T-helper 2 cell (primary cell): ENCODE measurements at places on chromosomes 7 and 10.

DNA sequence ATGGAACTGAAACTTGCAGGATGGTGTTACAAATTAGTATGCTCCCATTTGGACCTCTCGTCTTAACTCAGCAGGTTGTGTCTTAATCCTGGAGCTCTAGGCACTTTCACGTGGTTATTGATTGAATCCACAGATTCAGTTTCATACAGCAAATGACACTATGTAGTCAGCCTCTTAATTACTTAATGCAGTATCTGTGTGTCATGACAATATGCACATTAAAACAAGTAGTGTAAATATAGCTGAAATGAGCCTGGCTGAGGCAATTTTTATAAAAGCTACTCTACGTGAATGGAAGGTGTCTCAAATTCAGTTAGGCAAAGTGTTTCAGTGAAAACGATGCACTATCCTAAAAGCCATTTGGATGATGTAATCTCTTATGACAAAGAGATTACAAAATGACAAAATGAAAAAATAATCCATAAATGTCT, 86.8 kb downstream of the CD36 start:
- DNase-seq, result no peak

DNA sequence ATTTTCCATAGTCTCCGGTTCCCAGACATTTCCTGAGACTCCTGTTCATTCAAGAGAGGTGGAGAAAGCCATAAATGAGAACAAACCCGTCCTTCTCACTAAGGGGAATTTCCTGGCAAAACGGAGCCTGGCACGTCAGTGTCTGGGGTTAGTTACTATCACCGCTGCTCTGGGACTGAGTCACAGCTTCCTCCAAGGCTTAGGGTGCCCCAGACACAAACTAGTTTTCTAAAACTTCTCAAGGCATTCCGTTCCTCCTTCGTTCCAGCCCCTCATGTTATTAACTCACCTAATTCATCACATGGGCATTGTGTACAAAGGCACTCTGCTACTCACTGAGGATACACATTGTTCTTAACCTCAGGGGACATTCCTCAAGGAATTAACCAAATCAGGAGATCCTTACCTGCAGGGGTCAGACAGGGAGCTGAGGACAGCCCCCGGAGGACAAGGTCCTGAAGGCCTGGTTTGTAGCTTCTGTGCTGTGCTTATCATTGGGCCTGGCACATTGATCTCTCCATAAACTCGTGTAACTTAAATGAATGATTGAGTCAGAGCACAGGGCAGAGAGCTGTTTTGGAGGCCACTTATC, 103.0 kb upstream of the KLF6 start:
- peak; percentile 45 for DNase-seq

- no peak for DNase-seq
Measured at GRCh38 chr7:48337012-48337621, 165.9 kb downstream of the ABCA13 start.

DNA sequence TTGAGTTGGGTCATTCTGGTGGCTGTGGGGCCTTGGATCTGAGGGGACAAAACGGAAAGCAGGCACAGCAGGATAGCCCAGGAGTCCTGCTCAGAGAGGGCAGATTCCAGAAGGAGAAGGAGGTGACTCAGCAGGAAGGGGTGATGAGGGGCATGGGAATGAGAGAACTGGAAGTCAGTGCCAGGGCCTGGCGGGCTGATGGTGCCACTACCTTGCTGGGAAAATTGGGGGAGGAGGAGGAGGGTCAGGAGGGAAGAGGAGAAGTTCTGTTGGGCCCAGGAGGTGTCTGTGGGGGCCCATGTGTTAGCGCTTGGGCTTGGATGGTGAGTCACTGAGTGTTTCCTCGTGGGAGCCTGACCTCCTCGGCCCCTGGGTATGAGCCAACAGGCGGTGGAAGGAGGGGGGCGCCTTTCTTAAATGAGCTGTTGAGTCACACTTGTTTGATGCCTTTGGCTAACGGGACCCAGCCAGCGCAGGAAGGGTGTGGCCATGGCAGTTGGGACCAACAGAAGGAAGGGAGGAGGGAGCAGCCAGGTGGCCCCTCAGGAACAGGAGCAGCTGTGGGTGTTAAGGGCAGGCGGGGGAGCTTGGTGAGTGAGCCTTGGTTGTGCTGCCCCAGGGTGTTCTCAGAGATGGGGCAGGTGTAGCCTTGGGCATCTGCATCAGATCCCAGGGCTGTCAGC, 130.0 kb upstream of the BTBD16 start:
- DNase-seq, result no peak

DNA sequence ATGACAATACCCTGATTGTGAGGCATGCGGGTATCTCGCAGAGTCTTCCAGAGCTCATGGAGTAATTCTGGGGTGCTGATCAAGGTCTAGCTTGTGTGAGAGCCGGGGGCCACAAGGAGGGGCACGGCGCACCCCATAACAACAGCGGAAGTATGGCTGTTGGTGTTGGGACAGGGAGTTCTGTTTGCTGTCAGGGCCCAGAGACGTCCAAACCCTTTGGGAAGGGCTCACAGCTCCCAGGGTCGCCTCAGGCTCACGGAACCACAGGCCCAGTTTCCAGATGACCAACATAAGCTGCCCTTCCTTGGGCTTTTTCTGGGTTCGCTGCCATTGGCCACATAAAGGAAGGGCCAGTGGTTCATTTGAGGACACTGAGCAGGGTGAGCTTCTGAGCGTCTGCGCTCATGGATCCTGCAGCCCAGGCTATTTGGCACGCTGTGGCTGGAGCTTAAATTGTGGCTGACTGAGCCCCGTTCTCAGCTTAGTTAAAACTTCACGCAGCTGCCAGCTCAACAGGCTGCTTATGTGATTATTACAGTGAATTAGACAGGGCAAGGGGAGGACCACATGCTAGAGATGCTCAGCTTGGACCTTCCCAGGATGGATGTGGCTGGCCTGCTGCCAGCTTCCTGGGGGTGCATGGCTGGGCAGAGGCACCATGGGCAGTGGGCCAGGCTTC, 92.3 kb downstream of the DNAJB6 start:
- DNase-seq, result no peak

GRCh38 chr7:19442016-19442785, 266.6 kb downstream of the POLR1F start:
- DNase-seq, result no peak

DNA sequence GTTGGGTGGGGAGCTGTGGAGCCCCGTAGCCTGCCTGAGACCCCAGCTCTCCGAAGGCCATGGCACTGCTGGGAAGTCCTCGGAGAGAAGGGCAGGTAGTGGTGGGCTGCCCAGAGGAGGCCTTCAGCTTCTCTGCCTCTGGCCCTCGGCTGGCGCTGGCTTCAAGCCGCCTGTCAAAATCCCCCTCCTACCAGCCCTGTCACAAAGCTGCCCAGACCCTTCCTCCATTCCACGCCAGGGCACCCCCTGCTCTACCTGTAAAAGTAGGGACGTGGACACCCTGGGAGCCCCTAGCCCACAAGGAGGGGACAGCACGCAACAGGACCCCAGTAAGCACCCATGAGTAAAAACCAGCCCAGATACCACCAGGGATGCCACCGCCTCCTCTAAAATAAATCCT, 31.6 kb downstream of the MAD1L1 start:
- no peak for DNase-seq

- no peak for DNase-seq
Measured at GRCh38 chr10:30749385-30749784, 119.8 kb upstream of the LYZL2 start.

- no peak for DNase-seq
Measured at GRCh38 chr10:119991066-119991465, 98.5 kb downstream of the SEC23IP start.

DNA sequence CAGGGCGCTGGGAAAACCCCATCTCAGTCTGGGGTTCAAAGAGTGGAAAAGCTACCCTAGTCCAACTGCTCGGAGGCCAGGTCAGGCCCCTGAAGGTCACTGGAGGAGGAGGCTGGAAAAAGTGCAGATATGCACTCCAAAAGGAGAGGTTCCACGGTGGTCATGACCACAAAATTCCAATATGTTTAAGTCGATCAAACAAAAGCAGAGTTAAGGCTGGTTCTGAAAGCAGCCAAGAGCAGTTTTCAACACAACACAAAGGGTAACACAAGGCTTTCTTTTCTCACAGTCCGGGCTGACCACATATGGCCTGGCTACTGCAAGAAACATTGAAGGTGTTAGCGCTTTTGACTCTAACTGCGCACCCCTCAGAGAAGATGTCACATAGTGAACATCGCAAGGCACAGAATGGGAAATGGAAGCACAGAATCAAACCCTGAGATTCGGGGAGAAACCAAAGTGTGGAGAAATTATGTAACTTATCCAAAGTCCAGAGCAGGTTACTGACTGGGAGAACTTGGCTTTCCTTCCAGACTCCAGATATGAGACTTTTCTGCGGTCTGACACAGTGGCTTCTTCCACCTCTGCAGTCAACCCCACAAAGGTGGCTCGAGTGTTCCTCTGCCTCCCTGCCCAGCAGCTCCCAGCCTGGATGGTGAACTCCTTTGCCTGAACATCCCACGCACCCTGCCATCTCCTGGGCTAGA, 1.3 kb upstream of the GRB10 start:
- DNase-seq, result no peak

DNA sequence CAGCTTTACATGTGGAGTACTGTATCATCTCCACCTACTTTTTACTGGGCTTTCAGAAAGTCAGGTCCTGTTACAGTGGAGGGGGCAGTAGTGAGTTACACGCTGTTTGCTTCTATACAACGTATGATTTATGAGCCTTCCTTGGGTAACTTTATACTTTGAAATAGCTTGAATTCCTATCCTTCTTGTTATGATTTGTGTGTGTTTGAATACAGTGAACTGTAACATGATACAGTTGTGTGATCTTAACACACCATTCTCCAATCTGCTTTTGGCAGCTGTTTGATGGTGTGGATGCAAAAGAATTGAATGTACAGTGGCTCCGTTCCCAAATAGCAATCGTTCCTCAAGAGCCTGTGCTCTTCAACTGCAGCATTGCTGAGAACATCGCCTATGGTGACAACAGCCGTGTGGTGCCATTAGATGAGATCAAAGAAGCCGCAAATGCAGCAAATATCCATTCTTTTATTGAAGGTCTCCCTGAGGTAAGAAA, 41.7 kb downstream of the SP8 start:
- no peak for DNase-seq

DNA sequence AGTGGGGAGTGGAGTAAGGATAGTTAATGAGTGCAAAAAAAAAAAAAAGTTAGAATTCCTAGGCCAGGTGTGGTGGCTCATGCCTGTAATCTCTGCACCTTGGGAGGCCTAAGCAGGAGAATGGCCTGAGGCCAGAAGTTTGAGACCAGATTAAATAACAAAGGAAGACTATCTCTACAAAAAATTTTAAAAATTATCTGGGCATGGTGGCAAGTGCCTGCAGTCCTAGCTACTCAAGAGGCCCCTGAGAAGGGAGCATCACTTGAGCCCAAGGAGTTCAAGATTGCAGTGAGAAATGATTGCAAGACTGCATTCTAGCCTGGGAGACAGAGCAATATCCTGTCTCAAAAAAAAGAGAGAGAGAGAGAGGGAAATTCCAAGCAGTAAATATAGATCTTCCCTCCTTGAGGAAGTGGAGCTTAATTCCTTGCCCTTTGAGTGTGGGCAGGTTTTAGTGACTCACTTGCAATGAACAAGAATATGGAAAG, 19.5 kb upstream of the CSTF2T start:
- DNase-seq, result no peak

DNA sequence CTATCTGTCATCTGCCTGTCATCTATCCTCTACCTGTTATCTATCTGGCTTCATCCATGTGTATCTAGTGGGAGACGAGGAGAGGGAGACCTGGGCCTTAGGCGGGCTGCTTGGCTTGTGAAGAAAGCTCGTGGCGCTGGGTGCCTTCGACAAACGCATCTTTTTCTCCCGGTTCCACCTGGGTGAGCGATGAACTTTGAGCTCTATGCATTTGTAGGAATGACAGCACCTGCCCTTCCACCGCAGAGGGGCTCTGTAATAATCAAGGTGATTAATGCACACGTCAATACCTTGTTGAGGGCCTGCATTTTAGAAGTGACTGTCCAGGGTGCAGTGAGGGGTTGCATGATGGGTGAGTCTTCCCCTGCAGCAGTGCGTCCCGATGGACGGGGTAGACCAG, 2.6 kb upstream of the VIPR2 start:
- no peak for DNase-seq

DNA sequence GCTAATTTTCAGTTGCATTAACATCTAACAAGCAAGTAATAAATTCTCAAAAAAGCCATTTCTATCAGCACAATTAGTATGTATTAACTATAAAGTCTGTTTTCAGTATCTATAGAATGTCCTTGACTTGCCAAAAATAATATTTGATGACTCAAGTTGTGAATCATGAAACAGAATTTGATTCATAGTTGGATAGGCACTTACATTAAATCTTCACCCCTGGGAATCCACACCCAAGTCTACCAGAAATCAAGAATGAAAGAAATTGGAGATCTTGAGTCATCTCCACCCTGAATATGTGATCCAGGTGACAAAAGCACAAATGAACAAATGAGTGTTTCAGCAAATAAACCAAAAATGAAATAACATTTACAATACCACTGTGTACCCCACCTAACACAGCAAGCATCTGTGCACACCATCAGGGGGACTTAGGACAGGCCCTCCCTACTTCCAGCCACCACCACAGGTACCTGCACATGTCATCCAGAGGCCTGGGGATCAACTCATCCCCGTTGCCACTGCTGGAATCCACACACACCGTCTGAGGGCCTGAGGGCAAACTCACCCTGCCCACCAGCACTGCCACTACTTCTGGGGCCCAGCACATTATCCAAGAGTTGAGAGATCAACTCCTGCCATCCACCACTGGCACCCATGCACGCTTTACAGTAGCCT, 160.1 kb downstream of the MTERF1 start:
- no peak for DNase-seq

DNA sequence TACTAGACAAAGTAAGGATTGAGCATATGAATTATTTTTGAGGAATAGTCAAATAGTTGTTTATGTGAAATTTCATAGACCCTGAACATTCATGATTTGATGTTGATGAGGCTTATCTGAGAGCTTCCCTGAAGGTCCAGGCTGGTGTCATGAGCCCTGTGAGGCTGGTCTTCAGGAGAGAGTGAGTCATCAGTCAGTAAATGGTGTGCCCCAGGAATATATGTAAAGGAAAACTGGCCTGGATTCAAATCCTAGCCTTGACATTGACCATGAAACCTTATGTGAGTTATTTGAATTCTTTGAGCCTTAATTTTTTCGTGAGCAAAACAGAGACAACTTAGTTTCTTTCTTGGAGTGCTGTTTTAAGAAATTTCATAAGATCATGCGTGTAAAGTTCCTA, 6.2 kb downstream of the TMEM236 start:
- DNase-seq, result no peak

- no peak for DNase-seq
Measured at GRCh38 chr10:8444630-8445029, 390.1 kb downstream of the GATA3 start.
